Upper lobe of right lung (tissue), 1 donor: ENCODE measurements at places on chromosomes 2 and 18. TPM values are rescaled to one million over a fixed set of nuclear protein-coding genes. Genes with fewer than 3 reads are reported as not detected.

The L3MBTL4 gene
- total RNA-seq, result 16.2 TPM

The C2orf80 gene
- total RNA-seq, result not detected

The HMSD gene
- total RNA-seq, result 2.1 TPM

The MGAT5 gene
- total RNA-seq, result 54.4 TPM

The HOXD9 gene
- 1.6 TPM for total RNA-seq

The DNAJC5G gene
- not detected for total RNA-seq

The ABCG8 gene
- not detected for total RNA-seq

The AAMP gene
- total RNA-seq, result 55.9 TPM

The LIMS3 gene
- 3.1 TPM for total RNA-seq

The SKOR2 gene
- total RNA-seq, result not detected

The SULT1C2 gene
- total RNA-seq, result 5.8 TPM

GRCh38 chr2:40127890-40128557 lies 323.9 kb downstream of the SLC8A1 start:
- DNase-seq, result no peak

DNA sequence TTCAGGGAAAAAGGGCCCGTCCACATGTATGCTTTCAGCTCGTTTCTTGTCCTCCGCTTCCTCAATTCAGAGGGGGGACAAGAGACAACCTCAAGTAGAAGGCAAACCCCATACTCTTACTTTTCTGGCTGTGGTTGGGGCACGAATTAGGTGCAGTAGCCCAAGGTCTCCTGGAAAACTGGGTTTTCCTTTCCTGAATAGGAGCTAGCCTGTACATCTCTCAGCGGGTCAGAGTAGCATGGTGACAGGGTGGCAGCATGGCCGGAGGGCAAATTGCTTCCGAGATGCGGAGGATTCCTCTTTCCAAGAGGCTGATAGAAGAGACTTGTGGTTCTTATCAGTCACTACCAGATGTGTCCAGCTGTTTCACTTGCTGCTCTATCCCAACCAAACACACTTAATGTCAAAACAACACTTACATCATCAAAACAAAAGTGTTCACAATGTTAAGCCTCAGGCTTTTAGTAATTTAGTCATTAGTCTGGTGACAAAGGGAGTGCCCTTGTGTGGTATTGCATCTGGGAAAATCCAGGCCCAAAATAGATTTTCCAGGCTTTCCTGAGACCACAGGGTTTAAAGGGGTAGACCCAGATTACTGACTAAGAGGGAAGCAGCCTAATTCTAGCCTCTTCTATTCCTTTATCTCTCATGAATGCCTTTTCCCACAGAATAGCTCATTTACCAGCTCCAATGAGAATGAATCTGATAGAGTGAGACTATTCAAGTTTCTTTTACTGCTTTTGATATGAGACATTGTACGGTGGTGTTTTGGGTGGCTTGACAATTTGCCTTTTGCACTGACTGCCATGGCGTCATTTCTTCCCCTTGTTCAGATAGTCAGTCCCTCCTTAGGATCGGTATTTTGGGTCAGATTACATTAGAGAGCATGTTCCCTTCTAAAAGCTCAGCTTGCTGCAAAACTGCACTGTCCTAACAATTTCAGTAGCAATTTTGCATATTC lies 162.0 kb downstream of the LTBP1 start:
- DNase-seq, result no peak

DNA sequence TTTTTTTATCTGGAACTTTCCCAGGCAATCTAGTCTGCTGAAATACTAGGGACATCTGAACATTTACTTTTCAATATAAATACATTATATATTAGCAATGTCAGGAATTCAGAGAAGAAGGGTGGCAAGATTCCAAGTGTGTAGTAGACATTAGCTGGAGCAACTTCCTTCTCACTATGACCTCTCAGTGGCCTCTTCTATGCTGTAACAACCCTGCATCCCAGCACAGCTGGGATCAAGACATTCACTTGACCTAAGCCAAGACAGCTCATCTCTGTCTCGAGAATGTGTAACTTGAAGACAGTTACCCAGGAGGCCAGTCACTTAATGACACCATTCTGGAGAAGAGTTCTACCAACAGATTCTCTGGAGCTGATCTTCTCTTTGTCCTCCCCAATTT lies 61.7 kb upstream of the RALBP1 start:
- no peak for DNase-seq

- no peak for DNase-seq
Measured at GRCh38 chr2:111117598-111118480, 2.9 kb upstream of the BCL2L11 start.

GRCh38 chr2:58601017-58601416 lies 359.9 kb upstream of the FANCL start:
- no peak for DNase-seq

GRCh38 chr2:73983322-73984202 lies 1.1 kb upstream of the TET3 start:
- DNase-seq, result peak; percentile 96

GRCh38 chr2:216752855-216753505 lies 57.6 kb upstream of the IGFBP5 start:
- DNase-seq, result no peak

DNA sequence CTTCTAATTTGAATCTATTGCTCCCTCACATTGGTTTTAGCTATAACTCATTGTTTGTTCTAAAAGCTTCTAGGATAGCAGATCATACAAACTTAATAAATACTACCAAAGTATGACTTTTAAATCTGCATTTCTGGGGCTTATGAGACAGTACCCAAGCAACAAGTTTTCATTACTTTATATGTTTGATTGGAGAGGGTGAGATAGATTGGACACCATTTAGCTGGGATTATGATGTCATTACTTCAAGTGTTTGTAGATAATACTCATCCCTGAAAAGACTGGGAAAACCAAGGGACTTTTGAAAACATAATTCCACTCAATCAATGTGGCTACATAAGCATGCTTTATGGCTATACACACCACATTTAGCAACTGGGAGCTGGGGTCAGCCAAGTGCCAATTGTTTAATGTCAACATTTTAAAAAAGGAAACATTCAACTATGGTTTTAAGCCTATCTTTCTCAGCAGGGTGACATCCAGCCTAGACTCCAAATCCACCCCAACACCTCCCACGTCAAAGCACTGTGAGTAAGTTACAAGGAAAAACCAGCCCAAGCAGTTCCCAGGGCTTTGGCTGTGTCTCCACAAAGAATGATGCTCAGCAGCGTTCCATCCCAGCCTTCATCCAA lies 119.9 kb downstream of the ETAA1 start:
- DNase-seq, result no peak

GRCh38 chr2:202261531-202261930 lies 4.0 kb upstream of the NOP58 start:
- DNase-seq, result no peak

- DNase-seq, result no peak
Measured at GRCh38 chr2:80546766-80547165, 242.2 kb upstream of the LRRTM1 start.

DNA sequence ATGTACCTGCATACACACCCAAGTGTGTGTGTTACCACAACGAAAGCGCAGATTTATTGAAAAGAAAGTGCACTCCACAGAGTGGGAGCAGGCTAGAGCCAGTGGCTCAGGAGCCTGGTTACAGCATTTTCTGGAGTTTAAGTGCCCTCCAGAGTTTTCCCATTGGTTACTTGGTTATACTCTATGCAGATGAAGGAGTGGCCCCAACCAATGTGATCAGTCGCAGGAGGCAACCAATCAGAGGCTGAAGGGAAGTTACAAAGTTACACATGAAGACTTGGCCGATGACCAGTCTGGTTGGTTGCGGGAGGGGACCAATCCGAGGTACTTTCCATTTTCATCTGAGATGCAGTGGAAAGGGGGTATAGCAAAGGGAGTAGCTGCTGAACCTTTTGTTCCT lies 13.5 kb upstream of the PRLH start:
- no peak for DNase-seq

DNA sequence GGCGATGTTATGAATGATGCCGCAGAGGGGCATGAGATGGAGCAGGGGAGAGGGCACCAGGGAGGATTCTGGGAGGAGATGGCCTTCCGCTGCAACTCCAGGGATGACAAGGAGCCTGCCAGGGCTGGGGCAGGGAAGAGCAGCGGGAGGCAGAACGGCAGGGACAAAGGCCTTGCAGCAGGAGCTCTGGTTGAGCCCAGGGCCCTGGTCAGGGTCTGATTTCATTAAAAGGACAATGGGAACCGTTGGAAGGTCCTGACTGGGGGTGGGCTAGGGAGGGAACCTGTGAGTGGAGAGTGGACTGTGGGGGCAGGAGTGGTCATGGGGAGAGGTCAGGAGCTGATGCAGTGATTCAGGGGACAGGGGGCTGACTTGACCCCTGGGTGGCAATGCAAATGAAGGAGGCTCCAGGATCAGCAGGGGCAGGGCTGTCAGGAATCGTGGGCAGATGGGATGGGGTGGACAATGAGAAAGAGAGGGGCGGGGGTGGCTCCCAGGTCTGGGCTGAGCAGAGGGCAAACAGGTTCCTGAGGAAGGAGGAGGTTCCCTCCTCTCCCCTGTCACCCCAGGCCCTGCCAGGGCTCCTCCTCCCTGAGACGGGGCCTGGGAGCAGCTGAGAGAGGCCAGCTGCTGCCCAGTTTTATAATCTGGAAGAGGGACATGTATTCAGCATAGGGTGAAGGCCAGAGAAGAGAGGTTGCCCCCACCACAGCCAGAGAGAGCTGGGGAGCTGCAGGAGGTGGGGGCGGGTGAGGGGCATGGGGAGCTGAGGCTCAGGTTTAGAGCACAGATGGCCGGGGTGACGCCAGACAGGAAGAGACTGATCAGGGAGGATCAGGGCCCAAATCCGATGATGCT lies 7.3 kb upstream of the DUSP2 start:
- DNase-seq, result peak; percentile 46

DNA sequence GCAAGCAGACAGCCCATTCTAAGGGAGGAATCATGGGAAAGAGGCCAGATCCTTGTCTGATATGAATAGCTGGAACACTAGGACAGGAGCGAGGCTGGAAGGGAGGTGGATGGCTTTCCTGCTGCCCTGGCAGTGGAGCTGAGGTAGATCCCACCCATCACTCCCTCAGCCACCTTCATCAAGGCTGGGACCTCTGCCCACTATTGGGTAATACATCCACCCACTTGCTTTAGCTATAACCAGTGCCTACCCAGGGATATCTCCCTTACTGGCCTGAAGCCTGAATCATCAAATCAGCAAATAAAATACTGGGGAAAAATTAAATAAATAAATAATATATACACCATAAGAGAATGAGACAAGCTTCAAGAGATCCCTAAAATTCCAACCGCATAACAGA lies 183.2 kb upstream of the KYNU start:
- no peak for DNase-seq

DNA sequence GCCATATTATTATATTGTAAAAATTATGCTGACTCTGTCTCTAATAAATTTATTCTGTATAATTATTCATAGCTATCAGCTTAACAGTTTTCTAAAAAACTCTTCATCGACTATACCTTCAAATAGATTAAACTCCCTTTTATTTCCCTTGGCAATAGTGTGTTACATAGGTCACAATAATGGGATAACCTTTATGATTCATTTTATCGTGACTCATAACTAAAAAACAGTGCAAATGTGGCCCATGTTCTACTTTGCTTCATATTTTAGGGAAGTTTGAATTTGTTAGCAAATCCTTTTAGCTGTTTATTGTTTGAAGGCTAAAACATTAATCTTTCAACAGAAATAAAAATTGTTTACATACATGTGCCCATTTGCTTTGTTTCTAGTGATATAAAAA lies 783.2 kb upstream of the CDH2 start:
- DNase-seq, result no peak
